ENCODE measurements at places on chromosomes 5 and 9.

DNA sequence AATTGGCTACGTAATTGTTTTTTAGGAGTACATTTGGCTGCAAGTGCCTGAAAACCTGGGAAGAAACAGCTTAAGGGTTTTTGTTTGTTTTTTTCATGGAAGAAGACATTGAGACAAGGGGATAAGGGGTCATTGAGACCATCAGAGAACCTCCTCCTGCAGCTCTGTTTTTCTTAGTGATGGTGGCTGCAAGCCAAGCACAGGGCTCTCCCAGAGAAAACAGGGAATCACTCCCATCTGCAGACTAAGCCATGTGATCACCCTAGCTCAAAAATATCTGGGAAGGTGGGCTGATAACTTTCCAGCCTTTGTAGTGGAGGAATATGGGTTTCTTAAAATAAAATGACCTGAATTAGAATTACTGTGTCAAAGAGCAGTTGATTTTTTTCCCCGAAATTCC is 25.1 kb downstream of the PALM2AKAP2 start:
- no peak for DNase-seq

DNA sequence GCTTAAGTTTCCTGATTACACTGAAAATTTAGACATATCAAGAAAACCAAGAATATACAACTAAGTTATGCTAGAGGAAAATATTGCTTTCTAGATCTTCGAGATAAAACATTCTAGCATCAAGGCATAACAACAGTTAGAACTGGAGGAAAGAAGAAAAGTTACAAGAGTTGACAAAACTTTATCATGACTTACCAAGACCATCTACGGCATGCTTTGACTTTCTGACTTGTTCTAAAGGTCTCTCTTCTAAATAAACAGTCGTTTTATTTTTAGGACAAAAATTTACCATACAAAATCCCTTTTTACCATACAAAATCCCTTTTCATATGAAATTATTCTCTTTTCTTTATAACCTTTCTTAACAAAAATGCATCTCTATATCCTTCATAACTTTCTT is 1110.1 kb upstream of the CDH10 start:
- no peak for DNase-seq

- DNase-seq, result no peak
These were observed 5.7 kb downstream of the WHRN start for GRCh38 chr9:114499528-114499927.

GRCh38 chr9:112247090-112247489 is 72.0 kb upstream of the SUSD1 start:
- no peak for DNase-seq

- no peak for DNase-seq
These were observed 168.7 kb upstream of the GNA14 start for GRCh38 chr9:77816641-77817341.
